ENCODE measurements at places on chromosomes 6 and 20. TPM values are rescaled to one million over a fixed set of nuclear protein-coding genes. Genes with fewer than 3 reads are reported as not detected.

RSPO4 gene
- total RNA-seq: not detected

LPA gene
- not detected for total RNA-seq

GNAS gene
- 1,261 TPM for total RNA-seq

SCRT2 gene
- not detected for total RNA-seq

STMND1 gene
- total RNA-seq: not detected

All from NCI-H460 (cell line).